Tongue (tissue), 3 donors: ENCODE measurements at places on chromosomes 2 and 18.

DNA sequence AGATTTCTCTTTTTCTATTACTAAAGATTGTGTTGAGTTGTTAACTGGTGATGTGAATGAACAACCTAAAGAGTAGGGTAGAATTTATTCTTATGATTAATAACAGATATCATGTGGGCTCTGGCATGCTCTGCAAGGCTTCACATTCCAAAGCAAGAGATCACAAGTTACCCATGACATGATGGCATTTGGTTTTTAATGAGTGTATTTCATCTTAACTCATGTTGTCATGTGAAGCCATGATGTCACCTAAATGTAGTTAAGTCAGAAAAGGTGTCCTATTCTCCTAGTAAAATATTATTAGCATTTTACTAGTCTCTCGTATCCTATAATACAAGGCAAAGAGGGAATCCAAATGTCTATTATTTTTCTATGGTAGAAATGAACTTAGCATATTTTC, 678.0 kb downstream of the ARHGAP15 start:
- DNase-seq = no peak

DNA sequence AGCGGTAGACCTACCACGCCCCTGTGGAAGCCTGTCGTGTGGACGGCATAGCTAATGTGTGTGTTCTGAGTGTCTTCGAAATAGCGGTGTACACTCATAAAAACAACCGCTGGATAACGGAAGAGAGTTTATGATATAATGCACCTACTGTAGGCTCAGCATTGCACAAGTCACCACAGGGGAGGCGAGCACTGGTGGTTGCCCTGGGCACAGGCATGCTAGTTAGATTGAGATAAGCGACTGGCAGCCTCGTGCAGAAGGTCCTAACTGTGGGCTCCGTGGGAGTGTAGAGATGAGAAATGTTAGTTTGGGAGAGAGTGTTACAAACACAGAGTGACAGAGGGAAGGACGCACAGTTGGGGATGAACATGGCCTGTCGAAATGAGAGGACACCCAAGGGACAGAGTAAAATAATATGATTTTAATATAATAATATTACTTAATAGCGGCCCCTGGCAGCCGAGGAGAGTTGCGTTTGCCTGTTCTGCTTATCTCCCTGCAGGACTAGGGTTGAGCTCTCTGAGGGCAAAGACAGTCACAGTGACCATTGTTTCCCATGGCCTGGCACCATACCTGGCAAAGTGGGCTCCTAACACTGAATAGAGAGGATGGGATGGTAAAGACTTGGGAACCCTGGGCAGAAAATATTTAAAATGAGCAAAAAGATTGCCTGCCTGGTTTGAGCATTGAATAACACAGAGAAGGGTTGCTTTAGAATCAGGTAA, 204.2 kb downstream of the GBX2 start:
- no peak for DNase-seq

- DNase-seq = no peak
These were observed 80.4 kb upstream of the RAPGEF4 start for GRCh38 chr2:172655091-172655837.

GRCh38 chr2:64649013-64649484, 4.7 kb downstream of the SERTAD2 start:
- DNase-seq = no peak

GRCh38 chr2:58045580-58046334, 849 bp upstream of the VRK2 start:
- no peak for DNase-seq

DNA sequence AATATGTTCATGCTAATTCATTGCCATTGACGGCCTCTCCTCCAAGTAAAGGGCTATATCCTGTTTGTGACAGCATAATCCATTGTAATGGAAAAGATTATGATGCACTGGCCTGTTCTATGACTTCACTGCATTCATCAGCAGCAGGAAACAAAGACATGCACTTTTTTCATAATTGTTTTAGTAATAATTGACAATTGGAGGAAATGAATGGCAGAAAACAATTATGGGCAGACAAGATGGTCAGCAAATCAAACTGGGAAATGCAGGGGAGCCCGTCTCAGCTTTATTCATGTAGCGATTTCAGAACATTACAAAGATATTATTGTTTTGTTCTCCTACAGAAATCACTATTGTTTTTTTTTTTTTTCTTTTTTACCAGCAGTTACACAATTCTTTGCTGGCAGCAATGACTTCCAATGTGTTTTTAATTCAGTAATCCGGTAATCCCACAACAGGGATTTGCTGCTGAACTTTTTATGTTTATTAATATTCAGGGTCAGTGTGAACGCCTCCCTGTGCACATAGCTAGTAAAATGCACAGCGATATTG, 33.8 kb upstream of the RASGRP3 start:
- DNase-seq = peak; percentile 38

GRCh38 chr2:173239644-173240043, 115.0 kb upstream of the CDCA7 start:
- DNase-seq = no peak

DNA sequence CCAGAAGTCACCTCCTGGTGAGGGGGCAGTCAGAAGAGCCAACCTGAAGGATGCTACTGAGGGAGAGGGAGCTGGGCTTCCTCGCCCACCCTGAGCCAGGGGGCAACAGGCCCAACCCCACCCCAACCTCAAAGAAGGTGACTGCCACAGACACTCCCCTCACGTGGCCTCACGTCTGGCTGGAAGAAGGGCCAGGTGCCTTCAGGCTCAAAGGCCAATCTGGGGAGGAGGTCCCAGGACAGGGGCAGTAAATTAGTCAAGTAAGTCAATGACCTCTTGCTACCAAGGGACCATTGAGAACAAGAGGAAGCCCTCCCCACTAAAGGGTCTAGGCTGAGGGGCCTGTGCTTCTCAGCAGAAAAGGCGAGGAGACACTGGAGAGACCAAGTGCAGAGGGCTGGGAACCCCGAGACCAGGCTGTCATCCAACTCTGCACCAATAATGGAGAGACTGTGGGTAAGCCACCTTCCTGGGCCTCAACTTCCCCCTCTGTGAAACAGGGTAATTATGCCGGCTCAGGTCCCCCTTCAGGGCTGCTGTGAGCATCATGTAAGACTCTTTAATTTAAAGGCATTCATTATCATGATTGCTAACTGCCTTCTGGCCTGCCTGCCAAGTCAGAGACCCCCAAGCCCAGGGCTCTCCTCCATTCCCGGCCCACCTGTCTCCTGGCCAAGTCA, 20.2 kb upstream of the TNS1 start:
- no peak for DNase-seq

GRCh38 chr18:69559604-69560003, 158.9 kb downstream of the DOK6 start:
- no peak for DNase-seq

- DNase-seq = no peak
These were observed 49.5 kb downstream of the FIGN start for GRCh38 chr2:163686289-163686688.

GRCh38 chr2:232926431-232926939, 56.4 kb downstream of the SNORC start:
- no peak for DNase-seq

- DNase-seq = no peak
These were observed 54.7 kb upstream of the ARL5A start for GRCh38 chr2:151882786-151883445.

GRCh38 chr2:27303093-27304025, 4.9 kb downstream of the UCN start:
- peak; percentile 66 for DNase-seq

GRCh38 chr2:74947703-74948102, 10.7 kb upstream of the POLE4 start:
- DNase-seq = no peak

DNA sequence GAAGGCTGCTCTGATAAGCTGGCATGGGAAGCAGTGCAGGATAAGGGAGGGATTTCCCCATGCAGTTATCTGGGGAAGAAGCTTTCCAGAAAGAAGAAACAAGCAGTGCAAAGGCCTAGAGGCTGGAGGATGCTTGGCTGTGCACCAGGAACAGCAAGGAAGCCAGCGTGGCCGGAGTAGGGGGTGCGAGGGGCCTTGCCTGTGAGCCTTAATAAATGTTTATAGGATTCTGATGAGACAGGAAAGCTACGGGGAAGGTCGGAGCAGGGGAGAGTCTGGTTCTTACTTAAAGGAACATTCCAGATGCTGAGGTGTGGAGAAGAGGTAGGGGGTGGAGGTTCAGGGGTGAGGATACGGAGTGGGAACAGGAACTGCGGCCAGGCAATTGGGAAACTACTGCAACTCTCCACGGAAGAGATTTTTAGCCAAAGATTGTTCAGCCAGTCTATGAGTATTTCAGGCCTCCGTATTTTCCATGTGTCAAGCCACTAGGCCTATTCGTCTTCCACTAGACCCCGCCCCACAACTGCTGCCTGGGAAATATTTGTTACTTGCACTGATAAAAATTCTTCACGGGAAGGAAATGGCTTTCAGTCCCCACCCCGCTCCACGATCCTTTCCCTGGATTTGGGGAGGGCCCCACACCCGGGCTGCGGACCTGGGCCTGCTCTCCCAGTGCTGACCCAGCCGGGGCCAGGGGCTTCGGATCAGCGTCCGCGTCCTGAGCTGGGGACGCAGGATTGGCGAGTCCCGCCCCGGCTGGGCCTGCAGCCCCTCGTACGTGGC, 516 bp downstream of the EIF2AK2 start:
- DNase-seq = peak; percentile 75

GRCh38 chr2:55047677-55048299, 2.5 kb downstream of the RTN4 start:
- DNase-seq = peak; percentile 68

DNA sequence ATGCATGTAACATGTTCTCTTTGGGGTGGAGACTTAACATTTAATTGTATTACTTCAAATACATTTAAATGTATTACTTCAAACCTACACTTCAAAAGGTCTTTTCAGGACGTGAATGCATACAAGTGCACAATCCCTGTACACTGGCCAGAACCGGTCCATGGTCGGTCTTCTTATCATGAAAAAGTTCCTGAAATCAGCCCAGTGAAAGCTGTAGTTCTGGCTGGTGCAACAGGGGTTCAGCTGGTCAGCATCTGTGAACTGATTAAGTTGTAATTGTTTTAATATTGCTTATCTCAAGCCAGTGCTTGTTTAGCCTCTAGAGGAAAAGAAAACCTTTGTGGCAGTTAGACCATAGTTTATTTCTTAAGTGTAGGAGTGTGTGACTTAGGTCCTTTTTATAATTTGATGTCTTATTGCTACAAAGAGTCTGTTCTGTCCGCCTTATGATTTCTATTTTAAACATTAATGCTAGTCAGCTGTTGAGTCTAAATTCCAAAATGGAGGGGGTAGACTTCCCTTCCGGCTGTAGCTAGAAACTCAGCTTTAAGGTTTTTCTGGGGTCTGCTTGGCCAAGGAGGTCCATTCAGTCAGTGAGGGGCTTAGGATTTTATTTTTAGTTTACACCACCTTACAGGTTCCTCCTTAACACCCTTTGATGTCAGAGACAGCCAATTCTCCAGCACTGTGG, 768 bp upstream of the CYBRD1 start:
- no peak for DNase-seq

DNA sequence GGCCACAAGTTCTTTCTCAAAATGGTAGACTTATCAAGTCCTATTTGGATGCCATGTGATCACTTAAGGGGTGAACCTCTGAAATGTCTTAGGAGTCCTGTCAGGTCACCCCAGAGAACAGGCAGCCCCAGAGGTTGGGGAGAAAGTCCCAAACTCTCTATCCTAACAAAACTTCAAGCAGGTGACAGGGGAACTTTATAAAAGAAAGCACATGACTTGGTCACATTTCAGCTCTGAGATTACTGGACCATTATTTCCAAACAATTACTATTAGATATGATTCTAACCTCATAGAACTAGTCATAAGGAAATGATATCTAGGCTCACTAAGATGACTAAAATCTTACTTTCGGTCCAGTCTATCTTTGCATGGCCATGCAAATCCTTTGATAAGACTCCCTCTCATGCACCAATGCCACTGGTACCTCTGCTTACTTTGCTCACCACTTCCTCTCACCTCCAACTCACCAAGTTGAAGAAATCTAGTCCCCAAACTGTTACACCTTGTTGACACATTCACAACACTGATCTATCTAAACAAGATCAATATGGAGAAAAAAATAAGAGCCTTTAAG, 107.0 kb downstream of the GALNT14 start:
- DNase-seq = no peak

DNA sequence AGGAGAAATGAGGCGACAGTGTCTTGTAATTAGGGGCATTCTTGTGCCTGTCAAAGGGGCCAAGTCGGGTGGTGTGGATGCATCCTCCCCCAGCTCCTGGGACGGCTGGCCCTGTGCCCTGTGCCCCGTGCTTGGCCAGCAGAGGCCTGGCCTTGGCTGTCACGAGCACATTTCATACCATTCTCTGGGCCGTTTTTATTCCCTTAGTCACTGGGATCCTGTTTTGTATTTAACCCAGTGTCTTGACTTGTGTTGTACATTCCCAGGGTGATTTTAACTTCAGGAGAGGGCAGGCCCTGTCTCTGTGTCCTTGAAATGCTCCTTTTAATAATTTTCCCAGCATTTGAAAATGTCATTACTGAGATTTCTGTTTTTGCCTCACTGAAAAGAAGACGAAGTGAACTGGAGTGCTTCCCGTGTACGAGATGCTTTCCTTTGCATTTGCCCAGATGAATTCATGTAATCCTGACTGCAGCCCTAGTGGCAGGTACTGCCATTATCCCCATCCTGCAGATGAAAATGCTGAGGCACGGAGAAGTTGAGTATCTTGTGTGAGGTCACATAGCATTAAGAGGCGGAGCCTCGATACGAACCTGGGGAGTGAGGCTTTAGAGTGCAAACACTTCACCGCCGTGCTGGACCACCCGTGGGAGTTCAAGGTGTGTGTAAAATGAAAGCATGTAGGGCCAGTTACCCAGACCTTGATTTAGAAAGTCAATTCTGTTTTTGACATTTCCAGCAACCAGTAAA, 57.0 kb downstream of the SH3RF3 start:
- DNase-seq = no peak

GRCh38 chr2:238861766-238862315, 14.0 kb downstream of the TWIST2 start:
- no peak for DNase-seq

- no peak for DNase-seq
These were observed 10.3 kb downstream of the TRIB2 start for GRCh38 chr2:12727065-12727464.

DNA sequence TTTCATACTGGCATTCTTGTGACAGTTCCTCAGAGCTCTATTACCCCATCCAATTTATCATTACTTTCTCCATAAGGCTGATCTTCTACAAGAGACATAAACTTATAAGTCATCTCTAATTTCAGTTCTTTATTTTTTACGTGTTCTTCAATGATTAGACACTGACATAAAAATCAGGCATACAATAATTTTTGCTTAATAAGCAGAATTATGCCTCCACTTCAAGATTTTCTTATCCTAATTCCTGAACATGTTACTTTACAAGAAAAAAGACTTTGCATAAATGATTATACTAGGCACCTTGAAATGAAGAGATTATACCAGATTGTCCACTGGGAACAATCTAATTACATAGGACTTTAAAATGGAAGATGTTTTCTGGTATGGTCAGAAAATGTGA, 1304.5 kb upstream of the SLC39A10 start:
- DNase-seq = no peak

- DNase-seq = peak; percentile 65
These were observed 1.1 kb upstream of the SPAST start for GRCh38 chr2:32061973-32062861.

DNA sequence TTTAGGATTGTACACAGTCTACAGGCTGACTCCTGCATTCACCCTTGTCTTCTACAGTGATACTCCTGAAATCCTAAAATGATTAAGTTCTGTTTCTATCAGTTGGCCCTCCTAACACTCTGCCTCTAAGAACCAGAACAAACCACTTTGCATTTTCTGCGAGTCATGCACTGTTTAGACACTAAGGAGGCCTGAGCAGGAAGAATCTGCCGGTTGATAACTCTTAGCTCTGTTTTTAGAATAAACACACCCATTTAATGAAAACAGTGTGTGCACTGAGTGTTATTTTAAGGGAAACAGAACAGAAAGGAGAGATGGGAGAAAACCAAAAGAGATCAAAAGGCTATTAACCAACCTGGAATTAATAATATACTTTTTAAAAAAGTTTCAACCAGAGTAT, 22.9 kb upstream of the SSB start:
- DNase-seq = no peak
